ENCODE measurements at places on chromosomes 1 and 21.

GRCh38 chr1:151613282-151613780, 1.5 kb downstream of the SNX27 start:
- no peak for DNase-seq

DNA sequence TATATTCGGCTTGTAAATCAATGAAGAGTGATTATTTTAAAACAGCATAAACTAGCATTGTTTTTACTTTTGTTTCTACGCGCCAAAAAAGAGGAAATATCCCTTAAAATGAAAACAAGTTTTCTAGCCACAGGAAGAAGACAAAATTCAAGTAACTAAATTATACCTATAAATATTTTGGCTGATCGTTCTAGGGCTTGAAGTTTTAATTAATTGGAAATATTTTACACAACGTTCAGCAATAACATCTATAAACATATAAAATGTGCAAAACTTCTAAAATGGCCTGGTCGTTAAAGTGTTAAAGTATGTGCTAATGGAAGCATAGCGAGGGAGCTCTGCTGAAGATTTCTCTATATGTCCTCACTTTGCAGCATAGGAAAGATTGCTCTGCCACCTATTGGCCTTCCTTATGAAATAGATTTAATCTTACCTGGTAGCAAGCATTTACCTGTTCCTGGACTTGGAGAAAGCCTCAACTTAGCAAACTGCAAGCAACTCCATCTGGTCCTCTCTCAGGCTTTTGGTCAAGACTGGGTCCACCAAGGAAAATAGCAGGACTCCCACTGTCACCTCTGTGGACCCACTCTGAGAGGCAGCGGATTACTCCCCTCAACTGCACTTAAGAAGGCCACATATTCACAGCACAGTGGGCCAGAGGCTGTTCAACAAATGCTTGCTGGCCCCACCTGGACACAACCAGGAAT, 351.3 kb upstream of the RUNX1 start:
- no peak for DNase-seq

DNA sequence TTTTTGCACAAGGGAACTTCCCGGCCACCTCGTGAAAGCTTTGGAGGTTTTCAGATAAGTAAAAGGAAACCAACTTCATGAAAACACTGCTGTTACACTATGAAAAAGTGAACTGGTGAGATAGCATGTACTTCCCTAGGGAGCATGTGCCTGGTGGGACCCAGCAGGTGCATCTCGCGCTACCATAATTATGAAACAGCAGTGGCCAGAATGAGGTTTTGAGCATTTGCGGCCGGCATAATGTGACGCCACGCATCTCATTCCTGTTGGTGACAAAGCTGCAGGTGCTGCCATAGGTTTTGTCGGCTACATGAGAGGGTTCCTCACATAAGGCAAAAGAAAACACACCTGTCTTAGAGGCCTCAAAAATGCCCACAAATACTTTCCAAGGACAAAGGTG, 1.7 kb downstream of the KRTAP10-3 start:
- no peak for DNase-seq

GRCh38 chr21:34639882-34640788, 25.2 kb upstream of the RCAN1 start:
- DNase-seq: no peak

GRCh38 chr1:221188458-221188857, 309.2 kb downstream of the HLX start:
- no peak for DNase-seq

DNA sequence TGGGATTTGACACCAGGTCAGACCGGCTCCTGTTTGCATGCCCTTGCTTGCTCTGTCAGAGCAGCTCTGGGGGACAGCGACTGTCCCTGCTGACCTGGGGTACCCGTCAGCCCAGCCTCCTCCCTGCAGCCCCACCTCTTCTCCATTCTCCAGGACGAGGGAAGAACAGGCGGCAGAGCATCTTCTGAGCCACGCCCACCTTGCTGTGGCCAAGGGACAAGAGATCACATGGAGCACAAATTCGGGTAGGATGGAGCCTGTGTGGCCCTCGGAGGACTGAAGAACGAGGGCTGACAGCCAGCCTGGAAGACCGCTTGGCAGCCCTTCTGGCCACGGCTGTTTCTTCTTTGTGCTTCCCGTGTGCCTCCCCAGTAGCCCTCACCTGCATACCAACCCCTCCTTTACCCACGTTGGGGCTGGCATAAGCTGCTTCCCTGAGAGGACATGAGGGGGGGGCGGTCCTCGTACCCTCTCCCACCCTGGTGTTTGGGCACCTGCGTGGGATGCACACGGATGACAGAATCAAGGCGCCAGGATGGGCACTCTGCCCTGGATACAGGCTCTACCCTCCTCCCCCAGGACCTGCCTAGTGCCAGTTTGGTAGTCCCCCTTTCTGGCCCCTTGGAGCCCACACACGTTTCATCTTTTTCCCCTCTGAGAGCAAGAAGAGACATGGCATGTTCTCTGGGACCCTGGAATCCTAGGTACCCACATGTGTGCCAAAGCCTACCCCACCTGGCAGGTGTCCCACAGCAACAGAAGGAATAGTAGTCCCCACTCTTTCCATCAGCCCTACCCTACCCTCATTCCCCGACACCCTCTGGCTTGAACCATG, 26.9 kb downstream of the CDK18 start:
- no peak for DNase-seq

Data from activated effector memory CD4-positive, alpha-beta T cell treated with Interleukin-2 at 50 U/mL for 16 hours (primary cell).